ENCODE measurements at places on chromosomes 5 and 9.

- no peak for DNase-seq
These were observed 283.1 kb downstream of the ADAMTS6 start for GRCh38 chr5:65198456-65199120.

DNA sequence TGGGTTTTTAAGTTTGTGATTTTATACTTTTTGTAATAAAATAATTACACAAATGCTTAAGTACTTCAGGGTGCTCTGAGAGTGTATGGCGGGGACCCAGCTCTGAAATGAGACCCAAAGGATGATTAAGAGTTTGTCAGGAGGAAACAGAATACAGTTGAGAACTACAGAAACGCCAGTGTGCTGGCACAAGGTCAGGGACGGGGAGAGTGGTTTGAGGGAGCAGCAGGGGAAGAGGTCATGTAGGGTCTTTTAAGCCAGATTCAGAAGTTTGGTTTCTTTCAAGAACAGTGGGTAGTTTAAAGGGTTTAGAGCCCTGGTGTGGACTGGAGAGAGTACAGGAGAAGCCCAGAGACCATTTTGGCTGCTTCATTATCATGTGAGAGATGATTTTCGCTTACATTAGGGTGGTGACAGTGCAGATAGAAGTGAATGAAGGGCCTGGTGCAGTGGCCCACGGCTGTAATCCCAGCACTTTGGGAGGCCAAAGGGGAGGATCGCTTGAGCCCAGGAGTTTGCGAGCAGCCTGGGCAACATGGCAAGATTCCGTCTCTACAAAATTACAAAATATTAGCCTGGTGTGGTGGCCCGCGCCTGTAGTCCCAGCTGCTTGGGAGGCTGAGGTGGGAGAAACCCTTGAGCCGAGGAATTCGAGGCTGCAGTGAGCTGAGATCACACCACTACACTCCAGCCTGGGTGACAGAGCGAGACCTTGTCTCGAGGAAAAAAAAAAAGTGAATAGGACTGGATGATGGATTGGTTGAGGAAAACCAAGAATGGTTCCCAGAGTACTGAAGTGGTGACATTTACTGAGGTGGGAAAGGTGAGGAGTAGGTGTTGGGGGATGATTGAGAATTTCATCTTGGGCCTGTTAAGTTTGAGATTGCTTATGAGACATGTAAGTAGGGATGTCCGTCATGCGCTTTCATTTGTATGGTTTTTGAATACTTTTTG lies 1.4 kb upstream of the ETF1 start:
- DNase-seq, result no peak

- no peak for DNase-seq
These were observed 56.5 kb downstream of the CAST start for GRCh38 chr5:96718635-96719077.

- no peak for DNase-seq
These were observed 38.0 kb downstream of the ADAMTS16 start for GRCh38 chr5:5178136-5178535.

DNA sequence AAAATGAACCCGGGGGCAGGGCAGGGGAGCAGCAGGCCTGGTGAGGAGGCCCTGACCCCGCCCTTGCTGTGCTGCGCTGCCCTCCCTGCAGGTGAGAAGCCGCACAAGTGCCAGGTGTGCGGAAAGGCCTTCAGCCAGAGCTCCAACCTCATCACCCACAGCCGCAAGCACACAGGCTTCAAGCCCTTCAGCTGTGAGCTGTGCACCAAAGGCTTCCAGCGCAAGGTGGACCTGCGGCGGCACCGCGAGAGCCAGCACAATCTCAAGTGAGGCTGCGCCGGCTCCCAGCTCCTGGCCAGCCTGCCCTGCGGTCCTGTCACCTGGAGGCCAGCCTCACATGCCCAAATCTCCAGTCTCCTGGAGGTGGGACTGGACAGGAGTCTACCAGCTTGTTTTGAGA lies 12.3 kb downstream of the GFI1B start:
- DNase-seq, result no peak

GRCh38 chr5:133106761-133107572 lies 55.2 kb downstream of the HSPA4 start:
- no peak for DNase-seq

DNA sequence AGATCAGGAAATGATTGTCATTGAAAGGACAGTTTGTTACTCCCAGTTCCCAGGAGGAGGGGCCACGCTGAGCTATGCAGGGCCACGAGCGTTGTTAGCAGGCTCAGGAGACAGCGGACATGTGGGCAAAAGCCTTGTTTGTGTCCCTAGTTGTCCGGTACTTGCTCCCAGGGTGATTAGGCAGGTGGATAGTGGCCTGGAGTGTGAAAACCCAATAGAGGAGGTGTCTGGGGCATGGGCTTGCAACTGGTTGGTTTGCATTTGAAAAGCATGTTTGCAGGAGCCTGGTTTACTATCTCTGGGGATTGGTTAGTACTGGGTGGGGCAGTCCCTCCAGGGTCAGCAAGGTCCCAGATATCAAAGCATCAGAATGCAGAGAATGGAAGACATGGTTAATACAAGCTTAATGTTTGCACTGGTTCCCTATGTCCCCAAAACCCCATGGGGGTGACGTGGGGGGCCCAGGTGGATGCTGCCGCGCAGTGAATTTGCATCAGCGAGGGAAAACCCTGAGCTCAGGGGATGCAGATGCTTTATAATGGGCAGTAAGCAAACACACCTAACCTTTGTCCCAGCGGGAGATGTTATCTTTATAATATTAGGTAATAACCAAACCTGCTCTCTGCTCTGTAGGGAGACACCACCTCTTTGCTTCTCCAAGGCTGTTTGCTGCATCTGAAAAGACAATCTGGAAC lies 39.7 kb downstream of the ROPN1L start:
- DNase-seq, result no peak

DNA sequence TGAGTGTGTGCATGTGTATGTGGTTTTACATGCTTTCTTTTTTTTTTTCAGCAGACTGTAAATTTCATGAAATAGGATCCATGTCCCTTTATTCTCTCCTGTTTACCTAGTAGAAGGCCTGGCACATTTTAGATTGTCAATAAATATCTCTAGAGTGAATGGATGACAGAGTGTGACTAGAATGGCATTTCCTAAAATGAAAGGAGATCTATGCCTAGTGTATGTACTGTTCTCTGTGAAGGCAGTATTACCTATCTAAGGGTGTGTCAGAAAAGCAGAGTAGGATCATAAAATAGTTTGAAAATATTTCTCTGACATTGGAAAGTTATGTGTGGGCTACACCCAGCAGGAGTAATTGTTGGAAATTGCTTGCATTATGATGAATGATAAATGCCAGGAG lies 1876.0 kb upstream of the C9orf72 start:
- DNase-seq, result no peak

Data from substantia nigra (tissue), 51 donors.